Cortex of kidney (tissue), 1 donor: ENCODE measurements at places on chromosomes 7 and 10.

DNA sequence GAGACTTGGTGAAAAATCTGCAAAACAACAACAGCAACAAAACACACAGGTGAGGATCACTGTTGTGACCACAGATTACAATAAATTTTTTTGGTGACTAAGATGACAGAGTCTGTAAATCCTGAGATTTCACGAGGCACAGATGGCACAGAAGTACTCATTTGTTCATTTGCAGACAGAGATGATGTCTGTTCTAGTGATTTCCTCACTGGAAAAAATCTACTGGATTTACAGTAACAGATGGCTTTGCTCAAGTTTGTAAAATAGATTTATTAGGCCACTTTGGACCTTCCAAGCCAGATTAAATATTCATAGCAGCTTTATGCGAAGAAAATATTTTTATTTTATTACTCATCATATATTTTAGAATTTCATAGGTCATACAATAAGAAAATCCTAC, 113.5 kb upstream of the IL6 start:
- DNase-seq = no peak

DNA sequence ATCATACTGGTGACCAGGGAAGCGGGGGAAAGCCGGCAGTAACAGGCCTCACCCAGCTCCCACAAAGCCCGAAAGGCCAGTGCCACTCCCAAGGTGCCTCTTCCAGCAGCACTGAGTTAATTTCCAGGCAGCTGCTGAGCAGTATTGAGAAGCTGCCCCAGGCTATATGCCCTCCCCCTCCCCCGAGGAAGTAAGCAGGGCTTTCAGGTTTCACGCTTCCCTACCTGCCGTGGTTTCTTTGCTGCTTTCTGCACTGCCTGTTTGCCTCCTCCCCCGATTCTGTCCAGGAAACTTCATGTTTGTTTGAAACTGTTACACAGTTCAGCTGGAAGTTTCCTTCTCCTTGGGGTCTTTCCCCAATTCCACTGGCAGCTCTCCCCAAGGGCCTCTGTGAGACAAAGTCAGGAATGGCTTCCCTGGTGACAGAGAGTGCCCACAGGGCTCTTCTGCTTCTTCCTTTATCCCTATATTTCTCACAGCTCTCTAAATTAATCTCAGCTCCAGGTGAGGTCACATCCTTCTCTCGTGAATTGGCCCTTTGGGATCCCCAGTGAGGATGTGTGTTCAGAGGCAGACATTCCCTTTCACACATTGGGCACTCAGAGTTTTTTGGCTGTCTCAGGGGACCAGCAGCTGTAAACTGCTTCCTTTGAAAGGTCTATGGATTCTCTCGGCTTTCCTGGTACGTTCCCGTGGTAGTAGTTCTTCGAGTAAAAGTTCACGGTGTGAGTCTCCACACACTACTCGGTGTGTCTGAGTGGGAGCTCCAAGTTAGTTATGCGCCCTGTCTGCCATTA, 19.4 kb downstream of the C1GALT1 start:
- no peak for DNase-seq

DNA sequence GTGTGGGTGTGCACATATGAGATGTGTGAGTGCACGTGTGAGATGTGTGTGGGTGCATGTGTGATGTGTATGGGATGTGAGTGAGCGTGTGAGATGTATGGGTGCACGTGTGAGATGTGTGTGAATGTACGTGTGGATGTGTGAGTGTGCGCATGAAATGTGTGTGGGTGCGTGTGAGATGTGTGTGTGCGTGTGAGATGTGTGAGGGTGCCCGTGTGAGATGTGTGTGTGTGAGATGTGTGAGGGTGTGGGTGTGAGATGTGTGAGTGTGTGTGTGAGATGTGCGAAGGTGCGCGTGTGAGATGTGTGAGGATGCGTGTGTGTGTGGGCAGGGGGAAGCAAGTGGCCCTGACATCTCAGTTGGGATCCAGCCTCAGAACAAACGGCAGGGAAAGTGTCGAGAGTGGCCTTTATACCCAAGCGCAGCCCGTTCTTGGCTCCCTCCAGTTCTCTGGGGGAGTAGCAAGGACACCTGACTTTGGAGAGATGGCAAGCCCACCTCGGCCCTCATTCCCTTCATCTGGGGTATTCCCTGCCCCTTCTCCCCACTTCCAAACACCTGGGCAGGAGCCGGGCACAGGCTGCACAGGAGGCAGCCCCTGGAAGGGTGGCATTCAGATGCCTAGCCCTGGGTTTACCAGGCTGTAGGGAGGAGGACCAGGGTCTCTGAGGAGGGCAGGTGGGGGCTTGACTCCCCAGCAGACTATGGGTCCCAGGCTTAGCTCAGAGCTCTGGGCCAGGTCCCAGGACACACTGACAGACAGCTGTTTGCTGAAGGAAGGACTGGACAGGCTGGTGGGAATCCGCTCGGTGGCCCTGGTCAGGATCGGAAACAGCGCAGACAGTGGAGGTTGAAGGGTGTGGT, 31.6 kb downstream of the PPIF start:
- DNase-seq = no peak

GRCh38 chr10:92544296-92544695, 29.6 kb downstream of the IDE start:
- no peak for DNase-seq

- no peak for DNase-seq
Measured at GRCh38 chr10:78513986-78514385, 480.3 kb downstream of the RPS24 start.

GRCh38 chr10:99329554-99330346, 594 bp downstream of the CNNM1 start:
- DNase-seq = no peak

- no peak for DNase-seq
Measured at GRCh38 chr10:133187091-133187905, 27.3 kb downstream of the KNDC1 start.

DNA sequence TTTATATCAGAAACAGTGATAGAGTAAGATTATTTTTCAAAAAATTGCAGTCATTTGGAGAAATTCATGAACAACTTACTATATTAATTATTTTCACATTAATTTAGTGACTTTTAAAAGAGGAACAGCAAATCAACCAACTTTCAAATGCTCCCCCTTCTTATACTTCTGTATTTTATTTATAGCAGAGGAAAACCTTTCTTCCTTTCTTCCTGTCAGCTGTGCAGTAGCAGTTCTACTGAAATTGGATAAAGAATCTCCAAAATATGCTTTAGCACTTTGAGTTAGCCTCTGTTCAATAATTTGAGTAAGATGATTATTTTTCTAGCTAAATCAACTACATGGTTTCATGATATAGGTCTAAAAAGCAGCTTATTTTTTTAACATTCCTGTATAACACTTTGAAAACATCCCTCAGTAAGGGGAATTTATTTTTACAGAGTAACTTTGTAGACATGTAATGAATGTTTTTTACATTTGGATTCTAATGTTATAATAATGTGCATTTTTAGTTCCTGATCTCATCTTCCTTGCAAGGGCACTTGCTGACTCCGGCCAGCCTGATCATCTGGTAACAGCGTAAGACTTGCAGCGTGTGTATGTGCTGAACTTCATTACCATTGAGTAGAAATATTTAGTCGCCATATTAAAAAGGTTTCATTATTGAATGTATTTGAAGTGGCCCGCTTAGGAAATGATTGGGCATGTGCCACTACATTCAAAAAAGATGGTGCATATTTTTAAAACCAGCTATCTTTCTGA, 158.3 kb upstream of the HDAC9 start:
- DNase-seq = no peak
